Stimulated activated CD4-positive, alpha-beta T cell treated with anti-CD3 and anti-CD28 coated beads, Interleukin-15, amount 100 ng/mL, for 24 hours (primary cell): ENCODE measurements at places on chromosomes 3 and 15.

DNA sequence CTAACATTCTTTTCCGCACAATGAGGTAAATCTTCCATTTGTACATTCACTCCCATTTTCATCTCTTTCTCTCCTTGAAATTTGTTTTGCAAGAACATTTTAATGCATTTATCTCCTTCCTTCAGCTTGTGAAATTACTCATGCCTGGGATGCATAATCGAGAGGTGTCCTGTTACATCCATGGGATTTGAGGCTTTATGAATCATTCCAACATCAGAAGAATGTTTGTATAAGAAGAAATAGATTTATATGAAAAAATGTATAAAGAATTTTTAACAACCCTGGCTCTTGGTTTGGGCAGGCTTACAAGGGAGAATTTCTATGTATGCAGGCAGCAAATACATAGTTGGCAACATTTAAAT is 93.2 kb upstream of the MBNL1 start:
- DNase-seq = no peak

GRCh38 chr3:5423076-5423475 is 235.6 kb downstream of the EDEM1 start:
- DNase-seq = no peak

GRCh38 chr3:45819543-45819942 is 22.4 kb downstream of the LZTFL1 start:
- DNase-seq = no peak

DNA sequence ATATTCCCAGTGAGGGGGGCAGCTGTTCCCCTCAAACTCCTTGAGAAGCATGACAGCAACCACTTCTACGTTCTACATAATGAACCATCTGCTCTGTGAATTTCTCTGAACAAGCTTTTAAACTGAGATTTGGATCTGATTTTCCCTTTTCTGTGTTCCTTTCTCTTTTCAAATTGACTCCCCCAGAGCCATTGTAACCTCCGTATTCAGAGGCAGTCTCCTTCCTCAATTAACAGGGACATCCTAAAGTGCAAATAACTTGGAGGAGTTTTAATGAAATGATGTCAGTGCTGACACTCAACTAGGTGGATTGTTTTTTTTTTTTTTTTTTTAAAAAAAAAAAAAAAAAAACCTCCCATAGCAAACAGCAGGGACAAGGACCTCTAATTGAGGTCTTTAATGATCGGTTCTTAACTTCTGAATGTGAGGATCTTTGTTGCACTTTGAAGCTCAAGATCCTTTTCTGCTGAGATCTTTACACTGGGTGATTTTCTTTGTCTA is 48.8 kb downstream of the ADAMTS9 start:
- no peak for DNase-seq

DNA sequence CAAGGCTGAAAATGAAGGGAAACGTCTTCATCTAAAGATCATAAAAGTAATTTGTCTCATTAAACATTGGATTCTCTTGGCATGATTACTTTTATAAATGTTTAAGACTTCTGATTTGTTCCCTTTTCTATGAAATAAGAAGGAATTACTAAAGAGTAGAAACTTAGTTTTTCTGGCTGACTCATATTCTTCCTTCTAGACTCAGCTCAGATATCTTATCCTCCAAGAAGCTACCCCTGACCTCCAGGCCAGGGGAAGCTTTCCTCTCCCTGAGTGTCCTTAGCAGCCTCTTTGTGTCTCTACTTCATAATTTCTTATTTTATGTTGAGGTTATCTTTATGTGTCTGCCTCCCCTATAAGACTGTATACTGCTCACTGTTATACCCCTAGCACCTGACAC is 291.9 kb upstream of the STT3B start:
- no peak for DNase-seq

DNA sequence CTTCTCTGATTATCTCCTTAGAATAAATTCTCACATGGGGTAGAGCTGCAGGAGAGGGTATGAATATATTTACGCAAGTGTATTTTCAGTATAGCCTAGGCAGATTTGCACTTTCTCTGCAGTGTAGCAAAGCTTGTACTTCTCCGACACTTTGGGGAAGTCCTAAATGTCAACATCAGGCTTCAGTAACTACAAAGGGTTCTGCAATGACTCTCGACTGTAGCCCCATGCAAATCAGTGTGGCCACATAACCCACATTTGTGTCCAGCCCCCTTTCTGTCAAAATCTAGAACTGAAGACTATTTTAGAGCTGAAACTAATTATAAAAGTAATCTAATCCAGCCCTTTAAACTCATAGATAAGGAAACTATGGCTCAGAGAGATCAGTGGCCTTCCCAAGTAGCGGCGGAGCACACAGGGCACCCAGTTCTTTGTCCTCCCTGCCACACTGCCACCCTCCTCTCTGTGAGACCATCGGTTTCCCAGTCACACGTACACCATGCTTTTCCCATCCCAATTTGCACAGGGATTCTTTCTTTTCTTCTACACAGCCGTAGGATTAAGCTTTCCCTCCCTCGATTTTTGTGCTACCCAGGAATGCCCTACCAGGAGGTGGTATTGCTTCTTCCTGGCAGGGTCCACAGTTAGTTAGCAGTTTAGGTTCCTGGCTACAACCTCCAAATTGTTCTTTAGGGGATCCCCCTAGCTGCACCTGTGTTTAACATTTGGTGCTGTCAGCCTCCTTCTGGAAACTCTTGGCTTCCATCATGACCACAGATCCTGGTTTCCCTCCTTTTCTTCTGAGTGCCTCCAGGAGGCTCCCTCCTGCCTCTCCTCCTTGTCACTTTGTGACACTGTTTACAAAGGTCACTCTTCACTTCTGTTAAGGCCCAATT is 22.9 kb downstream of the MRAS start:
- DNase-seq = peak; percentile 13

- no peak for DNase-seq
These were observed 119.7 kb downstream of the AQP9 start for GRCh38 chr15:58257776-58258325.

- DNase-seq = no peak
These were observed 173.2 kb upstream of the STAC start for GRCh38 chr3:36206956-36207580.

- no peak for DNase-seq
These were observed 51.1 kb downstream of the TRIM71 start for GRCh38 chr3:32868719-32869512.

- no peak for DNase-seq
These were observed 50.3 kb downstream of the APBA2 start for GRCh38 chr15:28936081-28936480.

- no peak for DNase-seq
These were observed 31.5 kb upstream of the RPS17 start for GRCh38 chr15:82571722-82572222.

DNA sequence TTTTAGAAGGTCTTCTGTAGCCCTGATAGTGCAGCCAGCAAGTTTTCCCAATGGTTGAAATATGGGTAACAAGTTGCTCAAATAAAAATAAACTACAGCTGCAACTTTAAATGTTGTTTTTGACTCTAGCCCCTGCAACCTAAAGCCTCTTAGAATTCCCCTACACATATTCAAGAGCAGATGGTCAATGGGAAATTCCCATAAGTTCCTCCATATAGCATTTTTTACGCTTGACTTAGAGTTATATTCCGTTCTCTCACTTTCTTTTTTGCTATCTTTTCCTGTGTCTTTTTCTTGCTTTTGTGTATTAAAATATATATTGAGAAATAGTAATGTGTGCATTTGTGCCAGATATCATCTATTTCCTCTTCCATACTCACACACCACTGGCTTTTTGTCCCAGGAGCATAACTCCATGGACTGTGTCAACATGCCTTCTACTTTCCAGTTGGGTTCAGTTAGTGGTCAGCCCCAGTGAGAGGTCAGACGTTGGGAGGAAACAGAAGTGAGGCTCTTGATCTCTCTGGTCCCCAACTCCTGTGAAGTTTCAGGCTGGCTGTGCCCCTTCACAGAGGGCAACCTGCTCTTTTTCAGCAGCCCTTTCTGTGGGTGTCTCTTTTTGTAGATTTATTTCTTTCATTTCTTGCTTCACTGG is 63.3 kb upstream of the TP63 start:
- DNase-seq = no peak

- DNase-seq = no peak
These were observed 89.0 kb downstream of the NFKBIZ start for GRCh38 chr3:101938262-101938847.

DNA sequence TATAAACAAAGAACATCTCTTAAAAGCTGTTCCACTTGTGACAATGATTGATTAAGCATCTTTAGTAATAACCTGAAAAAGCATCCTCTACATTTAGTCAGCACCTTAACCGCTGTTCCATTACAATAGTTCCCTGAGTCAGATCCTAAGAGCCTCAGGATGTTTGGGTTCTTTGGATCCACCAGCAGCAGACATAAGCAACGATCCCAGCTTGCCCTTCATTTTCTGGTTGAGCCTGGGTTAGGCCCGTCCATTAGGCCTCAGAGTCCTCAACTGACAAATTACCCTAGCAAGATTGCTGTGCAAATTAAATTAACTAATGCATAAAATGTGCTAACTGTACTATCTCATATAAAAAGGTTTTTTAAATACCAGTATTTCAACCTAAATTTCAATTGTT is 42.3 kb upstream of the ROBO1 start:
- DNase-seq = no peak

DNA sequence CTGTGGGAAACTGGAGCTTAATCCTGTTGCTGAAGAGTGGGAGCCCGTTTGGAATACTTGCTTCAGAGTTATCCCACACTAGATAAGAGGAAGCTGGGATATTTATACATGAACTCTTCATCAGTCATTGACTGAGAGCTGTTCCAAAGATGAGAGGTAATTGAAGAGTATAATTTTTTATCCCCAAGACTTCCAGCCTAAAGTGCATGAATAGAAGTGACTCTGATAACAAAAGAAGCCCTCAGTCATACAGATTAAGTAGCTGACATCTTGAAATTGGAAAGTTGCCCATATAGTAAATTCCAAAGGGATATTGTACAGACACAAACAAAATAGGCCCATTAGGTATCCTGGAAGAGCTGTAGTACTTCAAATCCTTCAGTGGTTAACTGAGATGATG is 268.0 kb downstream of the EPHA3 start:
- no peak for DNase-seq

DNA sequence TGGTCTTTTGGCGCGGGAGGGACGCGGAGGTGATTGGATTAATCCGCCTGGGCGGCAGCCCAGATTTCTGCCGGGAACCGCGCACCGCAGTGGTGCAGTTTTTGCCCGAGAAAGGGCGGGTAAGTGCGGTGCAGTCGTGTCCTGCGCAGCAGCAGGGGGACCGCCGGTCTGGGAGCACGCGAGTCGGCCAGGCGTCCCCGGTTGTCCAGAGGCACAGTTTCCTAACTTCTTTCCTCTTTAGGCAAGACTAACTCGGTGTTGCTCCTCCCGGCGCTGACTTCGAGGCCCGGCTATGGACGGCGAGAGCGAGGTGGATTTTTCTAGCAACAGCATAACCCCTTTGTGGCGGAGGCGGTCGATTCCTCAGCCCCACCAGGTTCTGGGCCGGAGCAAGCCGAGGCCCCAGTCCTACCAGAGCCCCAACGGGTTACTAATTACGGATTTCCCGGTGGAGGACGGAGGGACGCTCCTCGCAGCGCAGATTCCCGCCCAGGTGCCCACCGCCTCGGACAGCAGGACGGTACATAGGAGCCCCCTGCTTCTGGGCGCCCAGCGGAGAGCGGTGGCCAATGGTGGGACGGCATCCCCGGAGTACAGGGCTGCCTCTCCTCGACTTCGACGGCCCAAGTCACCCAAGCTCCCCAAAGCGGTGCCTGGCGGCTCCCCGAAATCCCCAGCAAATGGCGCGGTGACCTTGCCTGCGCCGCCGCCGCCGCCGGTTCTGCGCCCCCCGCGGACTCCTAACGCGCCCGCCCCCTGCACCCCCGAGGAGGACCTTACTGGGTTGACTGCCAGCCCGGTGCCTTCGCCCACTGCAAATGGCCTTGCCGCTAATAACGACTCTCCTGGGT is 736 bp downstream of the ARHGEF26 start:
- DNase-seq = peak; percentile 36

GRCh38 chr3:52090933-52091468 is 34.6 kb upstream of the DUSP7 start:
- DNase-seq = no peak

DNA sequence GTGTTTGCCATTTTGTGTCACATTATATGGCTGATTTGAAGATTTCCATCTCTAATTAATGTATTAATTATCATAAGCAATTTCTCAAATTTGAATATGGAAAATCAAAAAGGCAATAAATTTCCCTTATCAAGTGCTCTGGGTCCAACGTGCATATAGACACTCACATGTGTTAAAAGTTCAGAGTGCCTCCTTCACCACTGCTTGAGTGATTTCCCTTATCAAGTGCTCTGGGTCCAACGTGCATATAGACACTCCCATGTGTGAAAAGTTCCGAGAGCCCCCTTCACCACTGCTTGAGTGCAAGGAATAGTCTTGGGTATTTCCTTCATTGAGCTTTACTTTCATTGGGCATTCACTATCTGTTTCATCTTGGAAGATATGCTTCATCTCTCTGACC is 421.0 kb upstream of the ZNF717 start:
- DNase-seq = no peak

GRCh38 chr15:40823572-40824343 is 4.8 kb downstream of the PPP1R14D start:
- DNase-seq = no peak

DNA sequence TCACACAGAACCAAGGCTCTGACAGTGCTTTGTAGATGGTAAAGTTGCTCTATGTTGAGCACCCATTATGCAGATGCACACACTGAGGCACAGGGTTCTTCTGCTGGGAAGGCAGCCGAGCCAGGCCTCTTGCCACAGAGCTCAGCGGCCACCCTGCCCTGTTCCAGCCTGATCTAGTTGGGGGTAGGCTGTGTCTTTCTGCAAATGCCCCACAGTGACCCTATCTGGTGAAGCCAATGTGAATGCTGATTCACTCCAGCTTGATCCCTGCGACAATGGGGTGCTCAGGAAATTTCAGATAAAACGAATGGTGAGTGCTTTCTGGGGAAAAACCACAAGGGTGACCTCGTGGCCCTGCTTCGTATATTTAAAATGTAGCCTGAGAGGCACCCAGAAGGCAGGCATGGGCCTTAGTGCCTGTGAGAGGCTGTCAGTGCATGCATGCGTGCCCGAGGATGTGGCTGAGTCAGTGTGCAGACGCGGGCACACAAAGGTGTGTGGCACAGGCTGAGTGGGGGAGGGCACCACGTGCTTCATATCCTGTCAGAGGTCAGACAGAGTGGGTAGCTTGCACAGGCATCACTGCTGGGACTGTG is 85.7 kb downstream of the ATP2B2 start:
- DNase-seq = peak; percentile 63

DNA sequence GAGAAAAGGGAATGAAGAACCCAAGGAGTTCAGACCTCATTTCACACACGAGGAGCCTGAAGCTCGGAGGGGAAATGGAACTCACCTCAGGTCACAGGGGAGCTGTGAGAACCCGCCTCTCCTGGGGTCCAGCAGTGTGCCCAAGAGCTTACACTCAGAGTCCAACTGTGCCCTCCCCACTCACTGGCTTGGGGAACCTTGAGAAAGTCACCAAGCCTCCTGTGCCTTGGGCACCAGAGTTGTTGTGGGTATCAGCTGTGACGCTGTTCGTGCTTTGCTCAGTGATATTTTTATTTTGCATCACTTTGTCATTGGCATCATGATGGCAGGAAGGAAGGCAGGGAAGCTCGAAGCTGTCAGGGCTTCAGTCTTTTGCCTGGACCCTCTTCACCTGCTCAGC is 83.4 kb downstream of the TLE3 start:
- no peak for DNase-seq
